ENCODE measurements at places on chromosomes 16 and 17. TPM values are rescaled to one million over a fixed set of nuclear protein-coding genes. Genes with fewer than 3 reads are reported as not detected.

Gene AATK
- total RNA-seq: 0.43 TPM

Gene GP1BA
- total RNA-seq: not detected

Gene COA3
- 76.7 TPM for total RNA-seq

Gene NDRG4
- 8.7 TPM for total RNA-seq

Gene ACSM3
- 0.83 TPM for total RNA-seq

Gene LGALS9B
- total RNA-seq: not detected

Gene CBFA2T3
- not detected for total RNA-seq

Gene CASKIN2
- 5.2 TPM for total RNA-seq

Gene TMEM114
- total RNA-seq: not detected

Data from smooth muscle cell of bladder (primary cell).